LNCaP clone FGC (cell line): ENCODE measurements at places on chromosomes 1 and 21.

GRCh38 chr1:157154940-157155514, 16.8 kb upstream of the ETV3 start:
- no peak for DNase-seq

GRCh38 chr1:15328351-15329103, 81.2 kb upstream of the EFHD2 start:
- DNase-seq: no peak

DNA sequence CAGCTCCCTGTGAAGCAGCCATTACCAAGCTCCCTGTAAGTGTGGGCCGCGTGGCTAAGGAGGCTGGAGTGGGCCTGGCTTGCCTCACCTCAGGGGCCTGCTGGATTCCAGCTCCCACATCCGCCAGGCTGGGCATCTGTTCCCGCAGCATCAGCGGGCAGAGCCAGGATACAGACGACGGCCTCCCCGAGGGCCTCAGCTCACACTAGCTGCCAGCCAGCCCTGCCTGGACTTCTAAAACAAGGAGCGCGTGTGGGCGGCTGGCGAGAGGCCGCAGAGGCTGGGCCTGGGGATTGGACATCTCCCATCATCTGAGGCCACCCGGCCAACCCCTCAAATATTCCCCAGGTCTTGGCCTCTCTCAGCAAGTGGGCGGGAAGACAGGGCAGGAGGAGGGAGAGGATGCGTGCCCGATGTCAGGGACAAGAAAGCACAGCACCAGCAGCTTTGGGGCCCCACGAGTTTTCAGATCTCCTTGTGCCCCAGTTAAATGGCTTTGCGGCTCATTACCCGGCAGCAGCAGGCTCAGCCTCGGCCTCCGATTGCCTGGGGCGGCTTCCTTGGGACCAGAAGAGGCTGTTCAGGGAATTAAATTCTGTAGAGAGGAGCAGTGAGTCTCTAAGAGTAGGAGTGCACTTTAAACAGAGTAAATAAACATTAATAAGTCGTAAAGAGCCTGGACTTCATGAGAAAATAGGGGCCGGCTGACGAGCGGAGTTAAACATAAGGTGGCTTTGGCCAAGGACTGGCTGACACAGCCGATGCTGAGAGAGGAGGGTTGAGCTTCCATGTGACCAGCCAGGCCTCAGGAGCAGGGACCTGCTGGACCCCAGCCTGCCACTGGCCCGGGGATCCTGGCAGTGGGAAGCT, 208.9 kb upstream of the C1orf174 start:
- no peak for DNase-seq

GRCh38 chr1:212157252-212157651, 121.7 kb downstream of the DTL start:
- no peak for DNase-seq

DNA sequence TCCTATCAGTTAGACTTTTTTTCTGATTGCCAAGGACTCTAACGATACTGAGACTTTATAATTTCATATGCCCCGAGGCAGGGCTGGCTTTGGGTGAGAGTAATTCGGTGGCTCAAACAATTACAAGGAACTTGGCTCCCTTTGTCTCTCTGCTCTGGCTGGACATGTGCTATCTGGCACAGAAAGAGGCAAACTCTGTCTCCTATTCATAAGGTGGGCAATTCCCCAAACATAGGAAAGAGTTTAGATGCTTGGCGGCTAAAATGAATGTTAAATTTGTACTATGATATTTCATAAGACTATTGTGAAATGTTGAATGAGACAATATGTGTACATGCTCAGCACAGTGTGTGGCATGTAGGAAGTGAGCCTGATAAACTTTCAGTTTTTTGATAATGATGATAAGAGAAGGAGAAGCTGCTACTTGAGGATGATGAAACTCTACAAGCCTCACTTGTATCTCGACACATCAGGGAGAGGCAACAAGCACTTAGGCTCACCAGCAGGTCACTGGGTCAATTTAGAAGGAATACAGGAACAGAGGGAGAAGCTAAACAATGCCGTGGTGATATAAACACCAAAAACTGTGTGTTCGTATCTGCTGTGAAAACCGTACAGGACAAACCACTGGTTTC, 12.6 kb upstream of the NTPCR start:
- DNase-seq: no peak

DNA sequence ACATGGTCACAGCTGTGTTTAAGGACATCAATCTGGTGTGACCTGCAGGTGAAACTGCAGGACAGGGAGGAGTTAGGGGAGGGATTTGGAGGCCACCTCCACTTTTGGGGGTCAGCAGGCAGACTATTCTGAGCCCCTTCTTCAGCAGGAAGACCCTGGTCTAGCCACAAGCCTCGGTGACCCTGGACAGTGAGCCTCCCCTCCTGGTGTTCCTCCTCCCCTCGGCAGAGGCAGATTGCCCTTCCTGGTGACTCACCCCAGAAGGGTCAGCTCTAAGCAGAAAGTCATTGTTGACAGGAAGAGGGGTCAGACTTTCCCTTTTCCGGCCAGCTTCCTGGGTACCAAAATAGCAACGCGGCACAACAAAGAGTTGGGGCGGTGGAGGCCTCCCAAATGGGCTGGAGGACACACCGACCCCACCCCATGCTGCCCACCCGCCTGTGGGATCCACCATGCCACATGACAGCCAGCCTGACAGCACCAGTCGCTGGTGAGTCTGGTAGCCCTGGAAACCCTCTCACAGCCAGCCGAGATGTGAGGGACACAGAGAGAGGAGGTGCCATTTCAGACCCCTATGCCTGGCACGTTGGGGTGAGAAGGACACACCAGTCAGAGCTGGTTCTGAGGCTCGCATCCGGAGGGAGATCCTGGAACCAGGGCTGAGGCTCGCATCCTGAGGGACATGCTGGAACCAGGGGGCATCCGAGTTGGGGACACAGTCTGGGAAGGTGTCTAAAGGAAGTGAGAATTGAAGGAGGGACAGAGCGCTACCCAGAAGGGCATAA, 14.7 kb upstream of the CSF1 start:
- no peak for DNase-seq

- no peak for DNase-seq
Measured at GRCh38 chr1:215421744-215422143, 145.4 kb upstream of the KCTD3 start.
